ENCODE measurements at places on chromosomes 5 and 9.

DNA sequence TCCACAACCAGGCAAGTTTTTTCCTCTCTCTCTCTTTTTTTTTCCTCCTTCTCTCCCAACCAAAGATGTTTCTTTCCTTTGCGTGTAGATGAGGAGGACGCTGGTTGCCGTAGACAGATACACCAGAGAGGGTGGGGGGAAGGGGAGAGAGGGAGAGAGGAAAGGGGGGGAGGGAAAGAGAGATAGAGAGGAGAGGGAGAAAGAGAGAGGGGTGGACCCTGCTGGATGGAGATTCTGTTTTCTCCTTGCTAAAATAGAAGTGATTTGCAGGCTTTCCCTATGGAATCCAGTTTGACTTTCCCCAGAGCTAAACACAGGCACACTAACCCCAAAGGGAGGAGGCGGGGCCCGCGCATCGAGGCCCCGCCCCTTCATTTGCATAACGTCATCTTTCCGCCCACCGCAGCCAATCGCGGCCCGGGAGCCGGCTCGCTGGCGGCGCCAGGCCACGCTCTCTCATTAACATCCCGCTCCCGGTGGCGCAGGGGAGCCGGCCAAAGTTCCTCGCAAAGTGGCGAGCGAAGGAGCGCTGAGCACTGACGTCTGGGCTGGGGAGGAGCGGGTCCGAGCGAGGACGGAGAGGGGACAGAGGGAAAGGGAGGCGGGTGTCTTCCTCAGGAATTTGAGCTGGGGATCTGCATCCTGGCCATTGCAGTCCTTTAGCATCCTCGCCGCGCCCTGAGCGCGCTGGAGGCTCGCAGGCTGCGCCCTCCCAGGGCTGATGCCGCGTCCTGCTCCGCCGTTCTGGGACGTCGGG, 487 bp upstream of the EBF1 start:
- DNase-seq = peak; percentile 56

- DNase-seq = no peak
Observed at GRCh38 chr5:96660971-96661854, 963 bp upstream of the CAST start.

- no peak for DNase-seq
Observed at GRCh38 chr5:128546658-128547281, 8.7 kb upstream of the FBN2 start.

- DNase-seq = no peak
Observed at GRCh38 chr9:126151031-126151685, 175.5 kb upstream of the MVB12B start.

- no peak for DNase-seq
Observed at GRCh38 chr5:142600611-142601358, 85.1 kb downstream of the FGF1 start.

GRCh38 chr9:1083325-1083913, 33.3 kb downstream of the DMRT2 start:
- DNase-seq = no peak

DNA sequence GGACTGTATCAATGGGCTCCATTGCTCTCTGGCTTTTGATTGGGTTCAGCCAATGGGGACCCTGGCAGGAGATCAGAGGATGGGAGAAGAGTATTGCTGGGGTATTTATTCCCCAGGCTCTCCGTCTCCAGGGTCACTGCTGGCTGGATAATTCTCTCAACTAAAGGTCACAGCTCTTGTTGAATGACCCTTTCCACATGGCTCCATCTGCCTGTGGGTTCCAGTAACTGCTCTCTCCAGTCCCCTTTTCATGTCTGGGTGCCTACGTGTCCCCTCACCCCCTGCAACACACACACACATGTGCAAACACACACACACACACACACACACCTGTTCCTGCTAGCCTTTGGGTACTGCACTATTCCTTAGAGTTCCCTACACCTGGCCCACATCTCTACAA, 53.9 kb upstream of the RIC1 start:
- no peak for DNase-seq

DNA sequence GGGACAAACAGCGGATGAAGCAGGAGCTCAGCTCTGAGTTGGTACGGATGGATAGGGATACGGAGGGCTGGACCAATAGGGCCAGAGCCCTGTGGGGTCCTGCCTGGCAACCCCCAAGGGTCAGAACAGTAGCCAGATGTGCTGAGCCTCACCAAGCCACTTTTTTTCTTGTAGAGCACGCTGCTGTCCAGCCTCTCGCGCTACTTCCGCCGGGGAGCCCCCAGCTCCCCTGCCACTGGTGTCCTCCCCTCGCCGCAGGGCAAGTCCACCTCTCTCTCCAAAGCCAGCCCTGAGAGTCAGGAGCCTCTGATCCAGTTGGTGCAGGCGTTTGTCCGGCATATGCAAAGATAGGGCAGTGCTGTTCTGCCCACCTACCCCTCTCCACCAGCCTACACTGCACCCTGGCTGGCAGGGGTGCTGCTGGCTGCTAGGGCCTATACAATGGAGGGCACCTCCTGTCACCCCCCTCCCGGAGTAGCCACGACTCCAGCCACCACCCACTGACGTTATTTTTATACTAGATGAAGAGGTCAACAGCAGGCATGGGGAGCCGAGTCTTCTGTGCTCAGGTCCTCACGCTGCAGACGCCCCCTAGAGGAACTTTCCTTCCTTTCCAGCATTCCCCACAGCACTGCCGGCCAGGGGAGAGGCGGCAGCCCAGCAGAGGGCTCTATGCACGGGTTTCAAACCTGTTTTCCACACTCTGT, 21.6 kb downstream of the SH3GLB2 start:
- peak; percentile 24 for DNase-seq

DNA sequence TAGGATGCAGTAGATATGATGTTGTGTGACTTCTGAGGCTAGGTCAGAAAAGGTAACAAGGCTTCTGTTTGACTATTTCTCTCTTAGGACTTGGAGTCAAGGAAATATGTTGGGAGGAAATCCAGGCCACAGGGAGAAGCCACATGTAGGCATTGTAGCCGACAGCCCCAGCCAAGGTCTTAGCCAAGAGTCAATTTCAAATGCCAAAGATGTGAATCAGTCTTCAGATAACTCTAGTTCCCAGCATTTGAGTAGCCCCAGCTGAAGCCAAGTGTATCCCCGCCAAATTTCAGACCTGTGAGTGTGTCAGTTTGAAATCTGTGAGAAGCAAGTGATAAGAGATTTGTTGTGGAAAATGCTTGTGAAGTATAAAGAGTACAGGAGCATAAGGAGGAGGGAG, 38.1 kb upstream of the ISL1 start:
- no peak for DNase-seq

DNA sequence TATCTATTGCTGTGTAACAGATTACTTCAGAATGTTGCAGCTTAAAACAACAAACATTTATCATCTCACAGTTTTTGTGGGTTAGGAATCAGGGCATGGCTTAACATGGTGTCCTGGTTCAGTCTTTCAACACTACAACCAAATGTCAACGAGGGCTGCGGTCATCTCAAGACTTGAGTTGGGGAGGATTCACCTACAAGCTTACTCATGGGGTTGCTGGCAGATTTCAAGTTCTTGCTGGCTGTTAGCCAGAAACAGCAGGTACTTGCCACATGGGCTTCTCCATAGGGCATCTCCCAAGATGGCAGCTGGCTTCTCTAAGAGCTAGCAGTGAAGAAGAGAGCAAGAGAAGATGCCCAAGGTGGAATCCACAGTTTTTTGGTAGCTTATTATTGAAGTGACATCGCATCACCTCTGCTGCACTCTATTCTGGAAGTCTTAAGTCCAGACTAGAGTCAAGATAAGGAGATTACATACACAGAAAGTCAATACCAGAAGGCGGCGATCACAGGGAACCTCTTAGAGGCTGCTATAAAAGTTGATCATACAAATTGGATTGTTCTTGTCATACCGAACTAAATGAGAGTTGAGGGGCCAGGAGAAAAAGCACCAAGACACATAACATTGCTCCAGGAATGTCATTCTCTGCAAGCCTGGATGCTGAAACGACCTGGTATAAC, 42.2 kb downstream of the C9orf153 start:
- DNase-seq = no peak

- no peak for DNase-seq
Observed at GRCh38 chr5:134511796-134512660, 13.4 kb upstream of the JADE2 start.

DNA sequence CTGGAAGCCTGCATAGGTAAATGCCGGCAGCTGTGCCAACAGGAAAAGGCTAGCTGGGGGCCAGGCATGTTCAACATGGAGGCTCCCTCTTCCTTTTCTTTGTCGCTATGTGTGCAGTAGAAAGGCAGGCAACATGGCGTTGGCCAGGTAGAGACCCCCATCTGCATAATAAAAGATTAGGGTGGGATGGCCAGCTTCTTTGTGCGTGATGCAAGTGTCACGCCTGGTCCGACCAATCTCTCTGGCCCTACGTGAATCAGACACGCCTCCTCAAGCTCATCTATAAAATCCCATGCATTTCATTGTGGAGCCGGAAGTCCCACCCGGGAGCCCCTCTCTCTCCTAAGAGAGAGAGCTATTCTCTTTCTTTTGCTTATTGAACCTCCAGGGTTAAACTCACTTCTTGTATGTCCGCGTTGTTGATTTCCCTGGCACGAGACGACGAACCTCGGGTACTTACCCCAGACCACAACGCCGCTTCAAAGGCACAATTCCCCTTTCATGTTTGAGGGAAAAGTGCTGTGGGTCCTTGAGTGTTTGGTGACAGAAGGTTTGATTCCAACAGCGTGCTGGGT, 25.0 kb upstream of the C5orf47 start:
- DNase-seq = no peak

DNA sequence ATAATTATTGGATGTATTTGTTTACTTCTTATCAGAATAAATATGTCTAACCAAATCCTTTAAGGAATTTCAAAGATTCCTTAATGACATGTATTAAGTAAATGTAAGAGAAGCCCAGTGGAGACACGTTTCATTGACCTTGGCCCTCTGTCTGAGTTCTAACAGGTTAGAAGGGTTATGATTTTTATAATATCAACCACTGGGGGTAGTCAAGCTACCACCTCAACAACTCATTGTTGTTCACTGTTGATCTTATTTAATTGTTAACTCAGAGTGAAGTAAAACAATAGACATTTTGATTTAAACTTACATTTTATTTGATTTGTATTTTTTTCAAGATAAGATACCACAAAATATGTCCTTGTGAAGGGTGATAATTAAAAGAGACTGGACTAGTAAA, 499.2 kb upstream of the COX7C start:
- DNase-seq = no peak

GRCh38 chr5:136164226-136164625, 28.7 kb downstream of the SMIM32 start:
- DNase-seq = no peak

GRCh38 chr5:142827934-142828576, 57.9 kb downstream of the ARHGAP26 start:
- no peak for DNase-seq

GRCh38 chr9:85055506-85056202, 386.1 kb downstream of the NTRK2 start:
- no peak for DNase-seq

GRCh38 chr5:104915226-104915625, 1352.6 kb upstream of the NUDT12 start:
- DNase-seq = no peak

DNA sequence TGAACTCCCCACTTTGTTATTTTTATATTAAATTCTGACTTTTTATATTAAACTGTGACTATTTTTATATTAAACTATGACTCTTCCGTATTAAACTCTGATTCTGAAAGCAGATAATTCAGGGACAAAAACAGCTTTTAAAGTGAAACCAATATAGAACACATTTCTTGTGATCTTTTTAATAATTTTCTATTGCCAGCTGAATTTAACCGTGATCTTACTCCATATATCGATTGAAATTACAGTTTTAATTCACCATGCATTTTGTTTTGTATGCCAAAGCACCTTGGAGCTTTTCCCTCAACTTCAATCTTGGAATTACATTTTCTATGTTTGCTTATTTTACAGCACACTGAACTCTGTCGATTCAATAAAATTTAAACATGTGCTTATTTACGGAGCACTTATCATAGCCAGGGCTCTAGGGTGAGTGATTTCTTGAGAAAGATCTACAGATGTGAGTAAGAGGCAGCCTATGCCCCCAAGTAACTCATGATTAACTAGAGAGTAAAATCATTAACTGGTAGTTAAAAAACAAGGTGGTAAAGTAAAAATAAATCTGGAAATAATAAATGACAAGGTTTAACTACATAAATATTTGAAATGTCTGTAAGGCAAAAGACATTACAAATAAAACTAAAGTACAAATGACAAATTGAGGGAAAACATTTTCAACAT, 72.9 kb upstream of the ALDH1B1 start:
- no peak for DNase-seq

DNA sequence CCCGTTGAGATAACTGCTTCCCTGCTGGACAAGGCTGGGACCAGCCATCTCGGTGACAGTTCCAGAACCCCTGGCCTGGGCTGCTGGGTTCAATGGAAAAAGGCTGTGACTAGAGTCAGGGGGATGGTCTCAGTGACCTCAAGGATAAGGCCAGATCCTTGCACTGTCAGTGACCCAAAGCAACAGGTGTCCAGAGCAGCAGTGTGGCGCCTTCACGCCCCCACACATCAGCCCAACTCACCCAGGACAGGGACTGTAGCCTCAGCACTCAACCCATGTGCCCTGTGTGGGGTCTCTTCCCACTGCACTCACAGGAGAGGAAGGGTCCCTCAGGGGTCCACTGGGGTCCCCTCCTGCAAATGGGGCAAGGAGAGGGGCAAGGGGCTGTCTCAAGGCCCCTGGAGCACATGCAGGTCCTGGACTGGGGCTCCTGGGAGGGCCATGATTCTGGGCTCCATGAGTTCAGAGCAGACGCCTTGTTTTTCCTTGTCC, 698 bp upstream of the LCN2 start:
- no peak for DNase-seq

- DNase-seq = no peak
Observed at GRCh38 chr5:40514976-40515375, 164.7 kb upstream of the PTGER4 start.

DNA sequence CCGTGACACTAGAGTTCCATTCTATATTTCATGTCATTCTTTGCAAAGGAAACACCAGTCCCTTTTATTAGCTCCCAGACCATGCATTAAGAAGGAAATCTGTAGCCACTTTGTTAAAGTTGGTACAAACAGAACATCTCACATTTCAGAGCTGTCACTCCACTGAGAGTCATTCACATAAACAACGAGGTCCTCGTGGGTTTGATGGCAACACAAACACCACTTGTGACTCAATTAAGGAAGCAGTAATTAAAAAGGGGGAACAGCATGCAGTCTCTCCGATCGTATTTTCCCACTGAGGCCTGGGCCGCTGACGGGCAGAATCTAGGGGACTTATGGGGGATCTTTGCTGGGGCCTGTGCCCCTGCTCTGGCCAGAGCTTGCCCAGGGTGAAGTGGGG, 94.2 kb upstream of the ZNF618 start:
- no peak for DNase-seq

GRCh38 chr9:109098171-109098959, 21.4 kb downstream of the TMEM245 start:
- DNase-seq = no peak

DNA sequence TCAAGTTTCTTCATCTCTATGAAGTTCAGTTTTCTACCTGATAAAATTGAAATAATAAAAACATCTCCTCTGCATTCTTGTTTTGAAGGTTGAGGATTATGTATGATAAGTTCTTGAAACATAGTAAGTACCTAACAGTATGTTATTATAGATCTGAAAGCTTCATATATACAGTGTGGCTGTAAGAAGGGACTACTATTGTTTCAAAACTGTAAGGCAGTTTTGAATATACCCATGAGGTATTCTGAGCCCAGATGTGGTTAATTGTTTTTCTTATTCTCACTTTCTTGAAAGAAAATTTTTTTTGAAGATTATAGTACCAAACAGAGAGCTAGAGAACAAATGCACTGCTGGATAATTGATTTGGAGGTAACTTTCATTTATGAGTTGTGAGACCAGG, 383.2 kb downstream of the CHSY3 start:
- no peak for DNase-seq

- DNase-seq = no peak
Observed at GRCh38 chr9:126335837-126336735, 9.5 kb downstream of the MVB12B start.
